Stimulated activated CD8-positive, alpha-beta memory T cell treated with anti-CD3 and anti-CD28 coated beads, Interleukin-4, amount 100 ng/mL, for 1 hour (primary cell): ENCODE measurements at places on chromosomes 1 and 21.

- DNase-seq, result no peak
These were observed 3.7 kb downstream of the HES3 start for GRCh38 chr1:6247651-6248050.

GRCh38 chr1:40820251-40820797, 36.7 kb downstream of the KCNQ4 start:
- no peak for DNase-seq

DNA sequence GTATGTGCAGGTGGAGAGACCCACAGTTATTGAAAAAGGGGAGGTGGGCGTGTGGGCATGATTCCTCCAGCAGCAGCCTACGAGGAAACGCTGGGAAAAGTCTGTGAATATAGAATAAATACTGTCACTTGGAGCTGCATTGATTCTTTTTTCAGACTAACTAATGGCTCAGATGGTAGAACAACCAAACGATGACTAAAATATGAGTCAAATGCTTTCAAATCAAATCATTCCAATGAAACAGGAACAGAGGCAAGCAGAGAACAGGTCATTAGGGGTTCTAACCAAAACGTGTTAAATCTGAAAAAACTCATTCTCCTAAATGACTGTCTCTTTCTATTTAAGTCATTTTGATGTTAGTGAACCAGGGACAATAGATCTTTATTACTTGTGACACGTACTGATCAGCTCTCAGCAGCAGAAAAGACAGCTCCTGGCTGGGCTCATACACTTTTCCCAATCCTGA, 35.1 kb upstream of the SEC16B start:
- no peak for DNase-seq

DNA sequence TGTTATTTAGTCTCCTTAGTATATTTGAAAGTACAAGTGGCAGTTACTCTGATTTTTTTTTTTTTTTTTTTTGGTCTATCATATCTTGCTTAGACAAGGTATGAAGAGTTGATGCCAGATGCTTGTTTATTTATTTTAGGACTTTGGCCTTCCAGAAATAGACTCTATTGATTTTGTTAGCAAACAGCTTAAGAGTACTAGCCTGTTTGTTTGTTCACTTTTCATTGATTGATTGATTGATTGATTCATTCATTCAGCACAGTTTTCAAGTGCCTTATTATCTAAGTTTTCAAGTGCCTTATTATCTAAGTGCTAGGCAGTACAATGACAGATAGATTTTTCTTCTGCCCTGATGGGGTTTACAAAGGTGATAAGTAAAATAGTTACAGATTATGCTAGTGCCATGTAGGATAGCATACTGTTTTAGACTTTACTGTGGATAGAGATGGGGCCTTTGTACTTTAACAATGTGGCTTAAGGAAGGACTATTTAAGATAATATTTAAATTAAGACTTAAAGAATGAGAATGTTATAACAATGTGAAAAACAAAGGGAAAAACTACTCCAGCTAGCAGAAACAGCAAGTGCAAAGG, 50.5 kb downstream of the MTF2 start:
- DNase-seq, result no peak

- DNase-seq, result no peak
These were observed 35.4 kb upstream of the CD1D start for GRCh38 chr1:158145173-158145719.

DNA sequence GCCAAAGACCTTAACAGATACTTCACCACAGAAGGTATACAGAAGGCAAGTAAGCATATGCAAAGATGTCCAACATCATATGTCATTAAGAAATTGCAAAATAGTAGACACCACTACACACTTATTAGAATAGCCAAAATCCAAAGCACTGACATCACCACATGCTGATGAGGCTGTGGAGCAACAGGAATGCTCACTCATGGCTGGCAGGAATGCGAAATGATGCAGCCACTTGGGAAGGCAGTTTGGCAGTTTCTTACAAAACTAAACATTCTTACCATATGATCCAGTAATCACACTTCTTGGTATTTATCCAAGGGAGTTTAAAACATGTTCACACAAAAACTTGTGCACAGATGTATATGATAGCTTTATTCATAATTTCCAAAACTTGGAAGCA, 261.2 kb upstream of the AJAP1 start:
- no peak for DNase-seq

GRCh38 chr1:223135176-223135942, 7.7 kb downstream of the TLR5 start:
- DNase-seq, result no peak

DNA sequence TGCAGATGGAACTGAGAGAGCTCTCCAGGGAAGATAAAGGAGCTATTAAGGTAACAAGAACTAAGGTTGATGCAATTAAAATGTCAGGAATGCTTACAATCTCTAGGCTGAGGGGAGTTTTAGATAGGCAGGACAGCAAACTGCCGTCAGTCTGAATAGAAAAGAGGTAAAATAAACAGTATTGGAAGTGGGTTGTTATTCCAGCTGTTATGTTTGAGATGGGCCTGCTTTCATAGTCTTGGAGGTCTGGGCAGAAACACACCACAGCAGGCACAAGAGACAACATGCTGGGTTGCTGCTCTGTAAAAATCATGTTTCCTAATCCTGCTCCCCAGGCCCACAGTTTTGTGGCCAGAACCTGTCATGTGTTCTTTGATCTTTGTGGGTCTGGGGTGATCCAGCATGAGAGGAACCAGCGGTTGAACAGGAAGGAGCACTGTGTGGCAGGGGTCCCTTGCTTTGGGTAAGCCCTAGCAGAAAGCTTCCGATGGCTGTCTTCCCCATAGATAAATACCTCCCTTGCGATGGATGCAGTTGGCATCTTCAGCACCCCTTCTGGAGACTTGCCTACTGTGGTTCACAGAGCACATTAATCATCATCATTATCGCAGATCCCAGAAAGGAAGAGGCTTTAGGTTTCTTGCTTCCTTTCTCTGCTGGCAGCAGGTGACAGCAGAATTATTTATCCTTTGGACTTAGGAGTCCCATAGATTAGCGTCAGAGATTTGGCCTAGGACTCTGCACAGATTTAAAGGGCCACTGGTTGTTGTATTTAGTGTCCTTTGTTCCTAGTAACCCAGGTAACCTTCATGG, 97.1 kb downstream of the AK5 start:
- DNase-seq, result no peak

GRCh38 chr1:180590889-180591288, 32.1 kb downstream of the OVAAL start:
- no peak for DNase-seq

GRCh38 chr1:209845408-209845725, 17.6 kb downstream of the UTP25 start:
- no peak for DNase-seq

- DNase-seq, result no peak
These were observed 387.8 kb upstream of the LYPLAL1 start for GRCh38 chr1:218785928-218786327.

- DNase-seq, result no peak
These were observed 127.3 kb downstream of the SIK1 start for GRCh38 chr21:43299441-43300277.

DNA sequence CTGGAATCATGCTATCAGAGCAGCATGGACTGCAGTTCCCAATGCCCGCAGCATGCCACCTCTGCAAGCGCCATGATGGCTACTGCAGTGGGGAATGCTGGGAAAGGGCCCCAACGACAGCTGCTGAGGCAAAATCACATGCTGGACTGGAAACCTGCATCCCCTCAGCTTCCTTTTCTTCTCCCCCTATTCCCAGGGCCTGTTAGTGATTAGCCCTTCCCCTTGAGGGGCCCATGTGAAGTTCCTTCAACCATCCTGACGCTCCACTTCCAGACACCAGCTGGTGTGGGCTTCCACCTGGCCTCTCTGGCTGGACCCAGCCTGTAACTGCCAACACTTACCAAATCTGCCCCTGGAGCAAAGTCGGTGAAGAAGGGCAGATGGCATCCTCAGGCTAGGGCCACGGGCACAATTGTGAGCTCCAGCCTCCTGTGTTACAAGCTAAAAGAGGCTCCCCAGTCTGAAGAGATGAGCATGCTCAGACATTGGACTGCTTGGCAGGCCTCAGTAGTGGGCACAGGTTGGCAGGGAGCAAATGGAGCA, 22.1 kb upstream of the SDC3 start:
- no peak for DNase-seq

DNA sequence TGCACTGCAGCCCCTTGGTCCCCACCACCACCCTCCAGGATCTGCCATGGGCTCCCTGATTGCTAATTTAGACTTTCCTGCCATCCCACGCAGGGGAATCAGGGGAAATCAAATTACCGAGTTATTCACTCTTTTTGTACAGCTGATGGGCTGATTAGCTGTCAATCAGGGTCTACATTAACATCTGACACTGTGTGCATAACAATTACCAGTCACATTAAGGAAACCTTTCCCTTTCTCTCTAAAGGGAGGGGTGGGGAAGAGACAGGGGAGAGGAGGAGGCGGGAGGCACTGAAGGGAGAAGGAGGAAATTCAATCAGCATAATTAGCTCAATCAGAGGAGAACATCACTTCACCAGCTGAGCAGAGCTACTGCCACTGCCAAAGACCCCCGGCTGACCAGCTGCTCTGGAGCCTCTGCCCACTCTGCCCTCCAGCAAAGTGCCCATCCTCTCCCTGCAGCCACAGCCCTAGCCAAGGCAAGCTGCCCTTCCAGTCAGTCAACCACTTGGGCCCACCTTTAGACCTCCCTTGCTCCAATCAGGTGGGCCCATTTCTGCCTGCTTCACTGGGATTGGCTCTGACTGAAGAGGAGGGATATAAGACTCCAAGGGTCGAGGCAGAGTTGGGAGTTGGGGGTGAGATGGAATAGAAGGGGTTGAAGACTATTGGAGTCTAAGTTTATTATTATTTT, 199.3 kb upstream of the ZC3H12A start:
- DNase-seq, result no peak

GRCh38 chr21:16590186-16590585, 860.4 kb downstream of the USP25 start:
- no peak for DNase-seq

DNA sequence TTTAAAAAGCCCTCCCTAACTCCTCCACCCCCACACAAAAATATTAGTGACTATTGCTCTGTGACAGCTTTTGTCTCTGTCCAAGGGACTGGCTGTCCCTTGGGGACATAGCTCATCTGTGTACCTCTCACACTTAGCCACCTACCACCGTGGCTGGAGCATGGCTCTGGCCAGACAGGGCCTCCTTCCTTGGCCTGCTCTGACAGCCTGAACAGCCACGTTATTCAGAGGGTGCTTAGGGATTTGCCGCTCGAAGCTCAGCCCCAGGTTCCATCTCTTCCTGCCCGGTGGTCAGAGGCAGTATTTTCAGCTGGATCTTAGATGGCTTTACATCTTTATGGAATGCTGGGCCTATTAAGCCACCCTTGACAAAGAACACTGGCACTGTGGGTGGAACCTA, 6.1 kb upstream of the CELSR2 start:
- no peak for DNase-seq

DNA sequence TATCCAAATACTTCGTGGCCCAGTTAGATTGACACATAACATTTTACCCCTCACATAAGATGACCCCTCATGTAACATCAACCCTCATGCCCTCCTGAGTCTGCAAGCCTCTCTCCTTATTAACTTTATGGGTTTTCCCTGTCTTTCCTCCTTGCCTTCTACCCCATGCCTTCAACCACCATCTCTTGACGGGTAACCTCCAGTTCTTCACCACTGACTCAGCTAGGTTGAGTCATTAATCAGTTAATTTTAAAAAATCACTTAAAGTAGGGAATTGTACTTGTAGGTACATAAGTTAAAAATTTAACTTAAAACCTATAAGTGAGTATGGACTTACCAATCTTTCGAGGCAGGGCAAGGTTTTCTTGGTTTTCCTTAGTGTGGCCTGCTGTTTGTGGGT, 330.7 kb downstream of the CAMTA1 start:
- DNase-seq, result no peak

DNA sequence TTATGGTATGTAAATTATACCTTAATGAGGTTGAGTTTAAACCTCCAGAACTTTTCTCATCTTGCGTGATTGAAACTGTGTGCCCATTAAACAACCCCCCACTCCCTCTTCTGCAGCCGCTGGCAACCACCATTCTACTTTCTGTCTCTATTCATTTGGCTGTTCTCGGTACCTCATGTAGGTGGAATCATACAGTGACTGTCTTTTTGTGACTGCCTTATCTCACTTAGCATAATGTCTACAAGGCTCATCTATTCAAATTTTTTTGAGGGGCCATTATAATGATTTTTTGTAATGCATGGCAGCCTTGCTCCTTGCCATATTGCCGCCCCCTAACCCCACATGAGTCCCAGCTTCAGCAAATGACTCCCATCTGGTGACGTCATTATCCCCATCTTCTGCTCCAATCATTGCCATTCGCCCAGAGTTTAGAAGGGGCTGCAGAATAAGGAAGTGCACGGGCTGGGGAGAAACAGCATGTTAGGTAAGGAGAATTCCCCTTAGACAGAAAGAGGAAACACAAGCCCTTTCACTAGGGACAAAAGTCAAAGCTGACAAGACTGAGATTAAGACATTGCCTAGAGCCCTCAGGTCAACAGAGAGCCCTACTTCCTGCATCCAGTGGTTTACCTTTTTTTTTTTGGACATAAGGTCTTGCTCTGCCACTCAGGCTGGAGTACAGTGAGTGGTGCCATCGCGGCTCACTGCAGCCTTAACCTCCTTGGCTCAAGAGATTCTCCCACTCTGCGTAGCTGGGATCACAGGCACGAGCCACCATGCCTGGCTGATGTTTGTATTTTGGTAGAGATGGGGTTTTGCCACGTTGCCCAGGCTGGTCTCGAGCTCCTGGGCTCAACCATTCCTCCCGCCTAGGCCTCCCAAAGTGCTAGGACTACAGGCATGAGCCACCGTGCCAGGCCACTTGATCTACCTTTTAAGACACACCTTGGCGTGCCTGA, 78.4 kb upstream of the ERRFI1 start:
- DNase-seq, result no peak

- DNase-seq, result no peak
These were observed 291.3 kb downstream of the OMA1 start for GRCh38 chr1:58255192-58255591.

- DNase-seq, result no peak
These were observed 1.9 kb upstream of the SFT2D2 start for GRCh38 chr1:168223681-168224540.

- no peak for DNase-seq
These were observed 134.2 kb downstream of the RWDD3 start for GRCh38 chr1:95368178-95368577.

DNA sequence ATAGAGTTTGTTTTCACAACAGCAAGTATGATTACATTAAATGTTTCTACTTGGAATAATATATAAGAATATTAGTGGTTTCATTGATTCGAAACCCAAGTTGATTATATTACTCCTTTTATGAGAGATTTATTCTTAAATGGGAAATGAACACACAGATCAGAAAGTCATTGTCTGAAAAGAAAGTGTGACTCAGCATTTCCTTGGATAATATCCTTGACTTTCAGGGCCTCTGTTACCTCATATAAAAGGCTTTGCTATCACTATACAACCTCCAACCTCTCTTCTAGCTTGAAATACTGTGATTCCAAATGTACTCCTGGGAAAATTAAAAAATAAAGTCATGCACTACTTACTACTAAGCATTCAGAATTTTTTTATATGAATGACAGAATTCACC, 295.3 kb upstream of the LYPLAL1 start:
- DNase-seq, result no peak

DNA sequence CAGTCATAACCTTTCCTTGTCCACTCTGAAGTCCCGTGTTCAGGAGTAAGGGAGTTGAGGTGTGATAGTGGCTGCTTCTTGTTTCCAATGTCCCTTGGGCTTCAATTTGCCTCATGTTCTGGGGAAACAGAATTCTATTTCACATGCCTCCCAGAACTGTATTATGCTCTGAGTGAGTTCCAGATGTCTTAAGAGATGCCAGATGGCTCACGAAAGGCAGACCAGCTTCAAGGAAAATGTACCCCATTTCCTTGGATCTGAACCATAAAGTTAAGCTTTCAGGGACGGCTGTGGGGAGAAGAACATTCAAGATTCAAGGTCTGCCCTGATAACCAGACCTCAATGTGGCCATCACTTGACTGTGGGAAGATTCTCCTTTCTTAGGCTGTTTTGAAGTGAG, 42.4 kb downstream of the C1orf87 start:
- no peak for DNase-seq
